ENCODE measurements at places on chromosomes 3 and 15.
A peak's percentile ranks its signal among the peaks of the same experiment; 100 is the strongest.

DNA sequence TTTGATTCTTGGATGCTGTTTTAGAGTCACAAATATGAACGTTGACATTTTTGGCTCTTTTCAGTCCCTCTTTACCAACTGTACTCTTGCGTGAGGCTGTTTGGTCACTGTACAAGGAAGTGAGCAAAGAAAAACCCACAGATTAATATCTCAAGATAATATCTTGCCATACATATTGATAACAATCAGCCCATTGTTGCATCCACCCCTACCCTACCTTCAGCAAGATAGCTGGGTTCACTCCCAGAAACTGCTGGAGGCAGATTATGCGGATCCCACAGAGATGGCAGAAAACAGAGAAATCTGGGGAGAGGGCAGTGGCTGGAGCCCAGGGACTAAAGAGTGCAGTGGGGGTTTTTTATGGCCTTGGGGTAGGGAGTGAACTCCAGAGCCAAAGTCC lies 29.9 kb upstream of the MFSD1 start:
- DNase-seq = no peak

GRCh38 chr15:89486726-89487050 lies 9.7 kb downstream of the RHCG start:
- no peak for DNase-seq

DNA sequence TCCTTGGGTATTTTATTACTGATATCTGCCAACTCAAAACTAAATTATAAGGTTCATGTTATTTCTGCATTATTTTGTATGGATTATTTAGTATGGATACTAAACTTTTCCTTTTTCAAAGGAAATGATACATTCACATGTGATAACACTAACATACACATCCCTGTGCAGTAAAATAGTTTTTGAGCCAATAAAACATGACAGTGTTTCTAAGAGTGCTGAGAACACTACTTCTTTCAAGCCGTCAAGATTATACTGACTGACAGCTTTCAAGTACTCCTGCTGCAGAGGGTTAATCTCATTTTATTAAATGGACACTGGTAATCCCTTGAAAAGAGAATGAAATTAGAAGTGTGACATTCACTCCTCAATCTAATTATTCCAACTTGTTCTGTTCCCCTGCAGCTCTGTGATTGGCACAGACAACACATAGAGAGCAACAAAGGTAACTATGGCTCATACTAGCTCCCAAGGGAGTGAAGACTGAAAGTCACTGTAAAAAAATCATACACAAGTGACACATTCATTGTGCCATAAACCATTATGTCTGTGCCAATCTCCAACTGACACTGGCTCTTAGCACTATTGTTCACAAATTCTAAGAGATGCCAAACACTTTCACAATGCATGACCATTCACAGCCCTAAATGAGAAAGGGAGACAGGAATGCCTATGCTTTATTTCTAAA lies 468.6 kb downstream of the SHQ1 start:
- DNase-seq = peak; percentile 78

DNA sequence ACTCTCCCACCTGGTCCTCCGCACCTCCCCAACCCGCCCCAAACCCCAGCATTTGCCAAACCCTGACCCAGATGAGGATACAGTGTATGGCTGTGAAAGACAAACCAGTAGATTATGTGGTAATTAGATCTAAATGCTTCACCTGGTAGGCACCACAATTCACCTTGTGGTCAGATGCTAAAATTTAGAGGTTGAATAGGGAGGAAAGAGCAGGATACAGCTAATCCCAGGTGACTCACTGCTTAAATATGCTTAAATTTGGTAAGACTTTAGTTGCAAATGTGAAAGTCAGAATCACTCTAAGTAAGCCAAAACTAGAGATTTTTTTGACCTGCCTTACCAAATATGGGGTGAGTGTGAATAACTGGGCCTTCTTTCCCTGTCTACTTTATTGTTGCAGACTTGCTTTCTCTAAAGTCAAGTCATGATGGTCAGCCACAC lies 105.5 kb downstream of the MME start:
- DNase-seq = no peak

DNA sequence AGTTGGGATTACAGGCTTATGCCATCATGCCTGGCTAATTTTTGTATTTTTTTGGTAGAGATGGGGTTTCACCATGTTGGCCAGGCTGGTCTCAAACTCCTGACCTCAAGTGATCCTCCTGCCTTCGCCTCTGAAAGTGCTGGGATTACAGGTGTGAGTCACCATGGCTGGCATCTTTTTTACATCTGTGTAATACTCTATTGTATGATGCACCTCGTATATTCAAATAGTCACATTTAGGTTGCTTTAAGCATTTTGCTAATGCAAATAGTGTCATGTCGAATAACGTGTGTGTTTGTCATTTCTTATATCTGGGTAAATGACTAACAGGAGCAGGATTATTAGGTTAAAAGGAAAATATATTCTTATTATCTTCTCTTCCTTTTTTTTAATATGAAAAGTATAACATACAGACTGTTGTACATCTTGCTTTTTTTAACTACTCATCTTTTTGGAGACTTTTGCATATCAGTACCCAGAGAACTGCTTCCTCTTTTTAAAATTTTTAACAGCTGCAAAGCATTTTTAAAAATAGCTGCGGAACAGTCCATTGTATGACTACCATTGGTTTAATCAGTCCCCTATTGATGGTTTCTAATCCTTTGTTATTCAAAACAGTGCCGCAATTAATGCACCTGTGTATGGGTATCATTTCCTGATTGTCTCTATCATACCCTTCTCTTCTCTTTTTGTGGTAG lies 13.4 kb downstream of the SCAMP5 start:
- no peak for DNase-seq

GRCh38 chr3:119311081-119311925 lies 17.1 kb downstream of the ARHGAP31 start:
- no peak for DNase-seq

DNA sequence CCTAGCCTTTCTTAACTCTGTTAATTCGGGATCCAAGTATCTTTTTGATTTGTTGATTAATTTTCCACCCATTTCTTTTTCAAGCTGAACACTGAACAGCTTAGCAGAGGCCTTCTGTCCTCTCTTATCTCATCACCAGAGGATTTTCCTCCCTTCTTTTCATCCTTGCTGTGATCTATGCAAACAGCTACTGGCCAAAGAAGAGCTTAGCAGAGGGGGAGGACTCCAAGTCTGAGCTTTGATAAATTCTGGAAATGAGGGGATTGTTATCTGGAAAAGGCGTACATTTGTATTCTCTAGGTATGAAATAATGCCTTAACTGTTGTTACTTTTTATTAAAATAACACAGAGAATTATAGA lies 13.4 kb downstream of the DZIP3 start:
- DNase-seq = no peak

DNA sequence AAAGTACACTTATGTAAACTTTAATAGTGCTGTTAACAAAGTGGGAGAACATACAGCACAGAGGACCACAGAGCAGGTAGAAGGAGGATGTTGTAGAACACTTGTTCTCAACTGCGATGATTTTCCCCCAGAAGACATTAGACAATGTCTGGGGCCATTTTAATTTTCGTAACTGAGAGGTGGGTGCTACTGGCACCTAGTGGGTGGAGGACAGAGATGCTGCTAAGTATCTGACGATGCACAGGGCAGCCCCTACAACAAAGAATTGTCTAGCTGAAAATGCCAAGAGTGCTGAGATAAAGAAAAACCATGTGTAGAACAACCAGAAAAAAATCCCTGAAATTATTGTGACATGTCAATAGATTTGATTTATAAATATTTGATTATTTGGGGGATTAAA lies 5.0 kb upstream of the KBTBD8 start:
- DNase-seq = no peak

GRCh38 chr15:74845581-74845980 lies 2.6 kb upstream of the ULK3 start:
- DNase-seq = no peak

- no peak for DNase-seq
Measured at GRCh38 chr15:92332125-92332899, 61.4 kb upstream of the ST8SIA2 start.
